ENCODE measurements at places on chromosomes 6 and 20.

GRCh38 chr6:138393871-138394783 is 9.9 kb upstream of the HEBP2 start:
- no peak for DNase-seq

- DNase-seq = no peak
These were observed 21.7 kb upstream of the SCML4 start for GRCh38 chr6:107845777-107846176.

DNA sequence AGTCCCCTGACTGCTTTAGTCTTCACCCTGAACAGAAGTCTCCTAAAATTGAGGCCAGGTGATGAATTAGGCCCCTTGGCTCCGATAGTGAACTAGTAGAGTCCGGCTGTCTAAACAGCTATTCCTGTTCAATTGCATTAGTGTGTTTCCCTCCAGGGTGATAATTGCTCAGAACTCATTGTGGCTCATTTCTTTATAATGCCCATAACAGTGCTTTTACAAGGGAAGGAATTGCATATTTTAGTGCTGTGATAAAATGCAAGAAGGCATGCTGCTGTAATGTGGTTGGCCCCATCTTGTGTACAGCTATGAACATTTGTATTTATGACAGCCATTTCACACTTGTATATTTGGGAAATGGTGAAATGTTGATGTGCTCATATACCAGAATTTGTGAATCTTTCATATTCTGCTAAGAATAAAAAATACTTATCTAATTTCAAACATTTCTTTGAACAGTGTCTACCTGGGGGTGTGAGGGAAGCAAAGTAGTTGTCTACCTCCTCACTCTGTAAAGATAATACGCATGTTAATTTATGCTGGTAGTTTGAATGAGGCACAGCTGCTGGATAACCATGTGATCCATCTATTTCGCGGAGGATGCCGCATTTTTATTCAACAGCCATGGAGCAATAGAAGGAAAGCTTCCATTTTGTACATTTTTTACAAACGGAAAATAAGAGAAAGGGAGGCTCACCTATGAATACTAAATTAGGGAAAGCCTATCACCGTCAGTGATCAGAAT is 451.4 kb downstream of the NKAIN2 start:
- DNase-seq = no peak

DNA sequence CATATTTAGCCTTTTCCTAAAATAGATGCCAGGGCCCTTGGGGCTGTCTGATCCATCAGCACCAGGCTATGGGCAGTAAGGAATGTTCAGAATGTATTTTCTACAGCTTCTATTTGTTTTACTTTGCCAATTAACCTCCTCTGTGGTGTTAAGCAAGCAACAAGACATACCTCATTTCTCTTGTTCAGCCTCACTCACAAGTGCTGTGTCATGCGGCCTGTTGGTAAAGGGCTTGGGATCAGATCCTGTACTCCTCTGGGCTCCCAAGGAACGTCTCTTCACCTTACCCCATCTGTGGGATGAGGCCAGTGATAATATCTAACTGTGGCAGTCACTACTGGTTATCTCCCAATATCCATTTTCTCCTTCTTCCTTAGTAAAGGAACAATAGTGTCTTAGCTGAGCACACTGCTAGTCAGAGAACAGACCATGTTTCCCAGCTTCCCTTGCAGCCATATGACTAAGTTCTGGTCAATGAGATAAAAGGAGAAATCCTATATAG is 7.0 kb upstream of the DSTN start:
- DNase-seq = no peak

DNA sequence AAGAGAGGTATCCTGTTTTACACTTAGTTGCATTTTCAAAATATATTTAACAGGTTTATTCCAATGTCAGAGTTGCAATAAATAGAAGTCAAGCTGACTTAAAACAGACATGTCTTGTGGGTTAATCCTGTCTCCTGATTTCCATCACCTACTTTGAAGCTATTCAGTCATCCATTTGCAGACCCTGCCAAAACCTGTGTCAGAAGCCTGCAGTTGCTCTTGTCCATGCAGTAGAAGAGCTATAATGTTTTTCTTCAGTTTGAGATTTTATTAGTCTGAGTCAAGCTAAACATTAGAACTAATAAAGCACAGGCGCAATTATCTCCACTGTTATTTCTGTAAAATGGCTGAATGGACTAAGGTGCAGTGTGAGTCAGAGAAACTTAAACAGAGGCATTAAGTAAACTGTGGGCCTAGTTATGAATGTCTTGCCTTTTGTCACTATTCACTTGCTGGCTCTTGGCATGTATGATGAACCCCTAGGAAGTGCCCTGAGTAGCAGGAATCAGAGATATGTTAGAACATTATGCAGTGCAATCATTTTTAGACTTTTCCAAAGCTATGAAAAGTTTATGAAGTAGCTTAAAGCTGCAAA is 11.0 kb upstream of the HDGFL1 start:
- DNase-seq = no peak

DNA sequence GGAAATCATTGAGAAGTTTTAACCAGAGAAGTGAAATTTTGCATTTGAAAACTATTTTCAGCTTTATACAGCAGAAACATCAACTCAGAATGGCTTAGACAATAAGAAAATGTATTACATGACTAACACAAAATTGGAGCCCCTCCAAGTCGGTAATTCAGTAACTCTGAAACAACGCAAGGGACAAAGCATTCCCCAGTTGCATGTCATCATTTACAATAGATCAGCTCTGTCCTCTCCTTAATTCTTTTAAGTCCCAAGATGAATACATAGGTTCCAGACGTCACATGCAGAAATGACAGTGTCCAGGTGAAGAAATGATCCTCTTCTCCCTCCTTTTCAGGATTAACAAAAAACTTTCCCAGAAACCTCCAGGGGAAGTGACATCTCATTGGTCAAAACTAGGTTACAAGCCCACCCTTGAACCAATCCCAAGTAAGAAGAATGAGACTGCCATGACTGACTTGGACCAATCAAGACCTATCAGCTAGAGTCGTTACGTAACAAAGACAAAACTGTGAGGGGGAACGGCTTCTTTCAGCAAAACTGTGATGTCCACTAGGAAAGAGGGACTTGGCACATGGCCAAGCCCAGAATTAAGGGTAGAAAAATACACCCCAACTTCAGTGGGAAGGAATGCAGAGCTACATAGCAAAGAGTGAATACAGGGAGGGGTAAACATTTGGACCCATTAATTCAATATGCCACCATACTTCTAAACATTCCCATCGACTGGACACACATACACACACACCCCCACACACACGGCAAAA is 149.8 kb upstream of the PRND start:
- DNase-seq = no peak

GRCh38 chr6:42028234-42029061 is 21.9 kb upstream of the TAF8 start:
- no peak for DNase-seq

DNA sequence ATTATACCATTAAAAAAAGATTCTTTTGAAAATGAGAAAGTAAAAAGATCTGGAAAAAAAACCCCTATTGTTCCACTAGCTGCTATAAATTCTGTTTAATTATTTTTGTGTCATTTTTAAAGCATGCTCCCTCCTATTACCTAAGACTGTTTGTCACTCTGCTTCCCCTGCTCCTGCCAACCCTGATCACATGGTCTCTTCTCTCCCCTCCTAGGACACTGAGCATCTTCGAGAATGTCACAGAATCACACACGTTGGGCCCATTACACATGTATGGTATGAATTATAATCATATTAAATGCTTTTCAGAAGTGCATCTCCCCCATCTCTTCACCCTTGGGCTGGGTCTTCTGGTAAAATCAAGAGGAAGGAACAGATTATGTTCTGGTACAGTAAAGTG is 6.2 kb downstream of the SNAP91 start:
- no peak for DNase-seq

- DNase-seq = no peak
These were observed 16.1 kb upstream of the CALHM6 start for GRCh38 chr6:116445102-116445501.

GRCh38 chr20:3203315-3204123 is 963 bp downstream of the DDRGK1 start:
- peak; percentile 50 for DNase-seq

GRCh38 chr6:101263596-101263995 is 129.9 kb upstream of the GRIK2 start:
- DNase-seq = no peak

DNA sequence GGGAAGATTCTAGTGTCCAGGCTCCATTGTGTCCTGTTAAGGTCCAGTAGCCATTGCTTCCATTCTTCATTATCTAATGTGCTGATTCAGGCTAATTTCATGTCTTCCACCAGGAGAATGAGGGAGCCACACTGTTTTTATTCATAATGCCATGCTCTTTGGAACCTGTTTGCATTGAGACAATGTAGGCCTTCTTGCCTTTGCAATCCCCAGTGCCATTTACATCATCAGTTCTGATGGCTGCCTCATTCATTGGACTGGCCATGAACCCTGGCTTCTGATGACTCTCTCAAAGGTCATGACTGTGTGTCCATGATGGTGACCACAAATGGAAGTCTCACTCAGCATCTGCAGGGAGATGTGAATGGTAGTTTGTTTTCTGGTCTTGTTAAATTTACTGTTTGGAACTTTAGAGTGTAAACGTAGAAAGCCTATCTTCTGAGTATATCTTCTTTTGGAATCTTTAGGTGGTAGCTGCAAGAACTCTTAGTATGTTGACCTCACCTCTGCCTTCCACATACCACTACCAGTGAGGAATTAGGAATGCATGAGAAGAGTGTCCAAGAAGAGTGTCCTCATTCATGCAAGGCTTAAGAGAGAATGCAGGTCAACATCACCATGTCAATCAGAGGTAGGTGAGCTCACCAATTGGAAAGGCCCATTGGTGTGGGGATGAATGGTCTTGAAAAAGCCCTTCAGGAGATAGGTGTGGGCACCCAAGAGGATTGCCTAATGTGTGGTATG is 42.9 kb upstream of the ZFP64 start:
- DNase-seq = no peak

DNA sequence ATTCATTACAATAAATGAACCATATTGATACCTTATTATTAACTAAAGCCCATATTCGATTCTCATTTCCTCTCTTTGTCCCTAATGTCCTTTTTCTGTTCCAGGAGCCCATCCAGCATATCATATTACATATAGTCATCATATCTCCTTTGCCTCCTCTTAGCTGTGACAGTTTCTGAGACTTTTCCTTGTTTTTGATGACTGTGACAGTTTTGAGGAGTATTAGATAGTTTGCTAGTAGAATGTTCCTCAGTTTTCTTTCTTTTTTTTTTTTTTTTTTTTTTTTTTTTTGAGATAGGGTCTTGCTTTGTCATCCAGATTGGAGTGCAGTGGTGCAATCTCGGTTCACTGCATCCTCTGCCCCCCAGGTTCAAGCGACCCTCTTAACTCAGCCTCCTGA is 61.6 kb downstream of the TIAM2 start:
- no peak for DNase-seq

- DNase-seq = no peak
These were observed 34.8 kb downstream of the IYD start for GRCh38 chr6:150403458-150404246.

- DNase-seq = no peak
These were observed 37.4 kb upstream of the E2F3 start for GRCh38 chr6:20364327-20364726.

- peak; percentile 76 for DNase-seq
These were observed 2.0 kb downstream of the SMIM29 start for GRCh38 chr6:34246563-34247391.

GRCh38 chr6:158316022-158316421 is 3.8 kb downstream of the TULP4 start:
- DNase-seq = no peak

DNA sequence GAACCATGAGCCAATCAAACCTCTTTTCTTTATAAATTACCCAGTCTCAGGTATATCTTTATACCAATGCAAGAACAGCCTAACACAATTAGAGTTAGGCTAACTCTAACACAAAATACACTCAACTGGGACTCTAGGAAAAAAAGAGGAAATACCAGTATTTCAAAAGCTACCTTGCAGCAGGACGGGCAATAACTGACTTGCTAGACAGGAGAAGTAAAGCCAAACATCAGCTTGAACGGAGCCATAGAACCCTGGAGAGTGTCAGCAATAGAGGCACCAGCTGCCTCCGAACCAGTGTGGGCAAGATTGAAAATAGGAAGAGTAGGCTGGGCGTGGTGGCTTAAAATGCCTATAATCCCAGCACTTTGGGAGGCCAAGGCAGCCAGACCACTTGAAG is 162.0 kb upstream of the SOX4 start:
- no peak for DNase-seq

GRCh38 chr6:110786271-110786670 is 29.0 kb downstream of the CDK19 start:
- no peak for DNase-seq

GRCh38 chr20:33612001-33612400 is 50.1 kb upstream of the C20orf144 start:
- no peak for DNase-seq
